ENCODE measurements at places on chromosomes 1 and 21. TPM values are rescaled to one million over a fixed set of nuclear protein-coding genes. Genes with fewer than 3 reads are reported as not detected.

- DNase-seq, result no peak
Observed at GRCh38 chr1:64814427-64814826, 69.6 kb downstream of the RAVER2 start.

DNA sequence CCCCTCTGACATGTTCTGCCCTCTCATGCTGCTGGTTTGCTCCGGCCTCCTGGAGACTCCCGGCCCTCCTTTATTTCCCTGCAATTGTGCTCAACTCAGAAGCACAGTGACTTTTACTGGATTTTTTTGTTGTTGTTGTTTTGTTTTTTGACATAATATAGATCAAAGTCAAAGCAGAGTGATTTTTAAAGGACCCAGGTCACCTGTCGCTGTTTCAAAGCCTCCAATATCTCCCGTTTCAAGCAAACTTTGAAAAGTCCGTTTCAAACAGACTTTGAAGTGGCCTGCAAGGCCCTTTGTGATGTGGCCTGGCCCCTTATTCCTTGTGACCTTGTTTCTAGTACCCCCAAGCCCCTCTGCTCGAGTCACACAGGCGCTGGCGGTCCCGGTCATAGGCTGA, 58.1 kb downstream of the TBCE start:
- DNase-seq, result no peak

DNA sequence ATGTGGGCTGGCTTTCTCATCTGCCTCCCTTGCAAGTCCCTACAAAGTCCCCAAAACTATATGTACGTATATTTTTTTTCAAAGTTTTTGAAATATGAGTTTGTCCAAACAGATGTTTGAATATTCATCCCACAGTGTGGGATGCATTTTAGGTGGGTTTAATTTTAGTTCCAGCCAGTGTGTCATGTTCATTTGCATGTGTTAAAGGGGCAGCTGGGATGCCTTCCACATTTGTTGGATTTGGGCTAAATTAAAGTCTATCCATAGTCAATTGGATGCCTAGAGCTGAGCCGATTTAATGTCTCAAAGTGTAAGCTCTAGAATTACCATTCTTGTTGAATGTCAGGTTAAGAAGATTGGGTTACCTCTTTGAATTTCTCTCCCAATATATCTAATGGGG, 139.2 kb downstream of the GALNT2 start:
- no peak for DNase-seq

DNA sequence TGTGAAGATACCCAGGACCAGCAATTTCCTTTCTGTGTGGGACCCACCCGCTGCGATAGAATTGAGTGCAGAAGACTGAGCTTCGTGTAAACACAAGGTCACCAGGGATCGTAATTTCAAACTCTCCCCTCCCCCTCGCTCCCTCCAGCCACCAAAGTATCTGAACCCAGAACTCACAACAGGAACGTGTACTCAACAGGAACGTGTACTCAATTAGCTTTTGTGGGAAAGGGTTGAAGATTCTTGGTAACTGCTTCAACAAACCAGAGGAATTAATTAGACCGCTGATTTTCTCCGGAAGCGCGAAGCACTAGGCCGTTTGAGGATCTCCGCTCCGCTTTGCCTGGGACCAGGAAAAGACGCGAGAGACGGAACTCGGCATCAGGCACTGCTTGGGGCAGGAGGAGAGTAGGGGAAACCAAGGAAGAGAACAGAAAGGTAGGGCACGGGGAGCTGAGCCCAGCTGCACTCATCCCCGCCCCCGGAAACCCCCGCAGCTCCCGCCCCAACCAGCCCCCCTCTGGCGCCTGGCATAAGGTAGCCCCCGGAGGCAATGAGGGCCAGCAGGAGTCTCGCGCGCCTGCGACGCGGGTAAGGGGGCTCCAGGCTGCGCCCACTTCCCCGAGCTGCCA, 453 bp downstream of the DRAM2 start:
- DNase-seq, result peak; percentile 65

The S1PR1 gene
- not detected for total RNA-seq

- DNase-seq, result no peak
Observed at GRCh38 chr1:26575348-26575747, 45.8 kb downstream of the RPS6KA1 start.

The FCN3 gene
- total RNA-seq, result not detected

GRCh38 chr1:27626031-27626935, 8.7 kb downstream of the FGR start:
- DNase-seq, result peak; percentile 54

GRCh38 chr1:166902279-166902678, 26.2 kb upstream of the TADA1 start:
- no peak for DNase-seq

DNA sequence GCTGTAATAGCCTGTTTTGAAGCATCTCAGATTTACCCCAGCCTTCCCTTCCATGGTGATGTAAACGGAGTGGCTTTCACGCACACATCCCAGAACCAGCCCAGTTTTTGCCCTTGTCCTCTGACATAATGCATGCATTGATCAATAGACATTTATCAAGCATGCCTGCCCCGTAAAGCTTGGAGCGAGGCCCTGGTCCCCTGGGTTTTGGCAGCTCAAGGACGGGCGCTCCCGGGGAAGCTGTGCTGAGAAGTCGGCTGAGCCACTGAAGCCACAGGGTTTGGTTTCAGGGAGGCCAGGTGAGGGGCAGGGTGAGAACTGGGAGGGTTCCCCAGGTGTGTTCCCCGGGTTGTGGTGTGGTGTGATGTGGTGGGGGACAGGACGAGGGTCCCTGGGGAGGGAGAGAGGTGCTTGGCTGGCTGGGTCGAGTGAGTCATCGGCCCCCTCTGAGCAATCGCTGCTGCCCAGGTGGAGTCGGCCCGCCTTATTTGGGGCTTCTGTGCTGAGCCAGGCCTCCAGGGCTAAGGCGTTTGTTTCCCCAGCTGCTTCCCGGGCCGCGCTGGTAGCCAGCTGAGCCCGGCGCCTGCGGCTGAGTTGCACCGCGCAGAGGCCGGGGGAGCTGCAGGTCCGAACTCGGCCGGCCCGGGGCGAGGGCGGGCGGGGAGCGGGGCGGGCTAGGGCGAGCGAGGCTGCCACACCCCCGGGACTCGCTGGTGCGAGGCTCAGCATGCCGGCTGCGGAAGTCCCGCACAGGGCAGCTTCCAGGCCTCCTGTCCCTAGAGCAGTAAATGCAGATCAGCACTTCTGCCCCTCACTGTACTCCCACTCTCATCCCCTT, 23.6 kb downstream of the ATP2B4 start:
- DNase-seq, result peak; percentile 77

The FCRLA gene
- total RNA-seq, result 409 TPM

DNA sequence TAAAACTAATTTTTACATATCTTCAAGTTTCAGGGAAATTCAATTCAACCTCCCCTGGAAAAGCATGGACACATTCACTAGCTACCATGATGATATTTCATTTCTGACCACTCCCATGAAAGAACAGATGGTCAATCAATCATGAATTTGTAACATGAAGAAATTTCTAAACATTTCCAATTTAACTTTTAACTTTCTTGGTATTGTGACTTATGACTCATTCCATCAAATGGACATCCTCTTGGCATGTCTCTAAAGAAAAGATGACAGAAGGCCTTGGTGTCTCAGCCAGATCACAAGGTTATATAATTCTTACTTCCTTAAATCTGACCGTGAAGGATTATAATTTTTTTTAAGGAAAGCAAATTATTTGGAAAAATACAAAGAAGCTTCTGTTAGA, 10.5 kb upstream of the MCOLN3 start:
- DNase-seq, result no peak

- peak; percentile 49 for DNase-seq
Observed at GRCh38 chr1:201348211-201348566, 29.3 kb downstream of the TNNT2 start.

The GBP6 gene
- not detected for total RNA-seq

DNA sequence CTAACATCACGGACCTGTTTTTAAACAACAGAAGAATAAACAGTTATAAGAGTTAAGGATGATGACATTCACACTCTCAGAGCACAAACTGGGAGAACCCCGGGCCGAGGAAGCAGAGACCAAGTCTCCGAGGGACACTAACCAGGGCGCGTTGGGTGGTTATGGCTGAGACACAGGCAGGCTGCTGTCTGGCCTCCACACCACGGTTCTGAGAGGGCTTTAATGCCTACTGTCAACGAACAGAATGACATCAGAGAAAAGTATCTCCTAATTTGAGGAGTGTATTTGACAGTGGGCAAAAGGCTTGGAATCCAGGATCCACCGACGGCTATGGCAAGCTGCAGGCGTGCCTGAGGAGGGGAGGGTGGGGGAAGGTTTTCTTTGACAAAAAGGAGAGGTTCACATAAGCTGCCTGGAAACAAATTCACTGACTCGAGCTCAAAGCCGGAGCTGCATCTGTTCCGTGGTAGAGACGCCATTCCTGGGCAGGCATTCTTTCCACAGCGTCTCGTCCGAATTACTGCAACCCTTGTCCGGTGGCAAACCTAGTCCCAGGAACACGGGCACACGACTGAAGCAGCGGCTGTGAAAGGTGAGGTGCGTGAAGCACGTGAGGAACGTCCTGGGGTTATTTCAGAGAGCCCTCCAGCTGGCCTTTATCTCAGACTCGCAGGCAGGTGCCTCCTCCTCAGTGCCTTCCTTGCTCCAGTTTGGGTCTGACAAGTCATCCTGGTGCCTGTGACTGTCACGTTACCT, 9.4 kb downstream of the POFUT2 start:
- no peak for DNase-seq

- DNase-seq, result no peak
Observed at GRCh38 chr1:230050973-230051735, 15.9 kb upstream of the GALNT2 start.

DNA sequence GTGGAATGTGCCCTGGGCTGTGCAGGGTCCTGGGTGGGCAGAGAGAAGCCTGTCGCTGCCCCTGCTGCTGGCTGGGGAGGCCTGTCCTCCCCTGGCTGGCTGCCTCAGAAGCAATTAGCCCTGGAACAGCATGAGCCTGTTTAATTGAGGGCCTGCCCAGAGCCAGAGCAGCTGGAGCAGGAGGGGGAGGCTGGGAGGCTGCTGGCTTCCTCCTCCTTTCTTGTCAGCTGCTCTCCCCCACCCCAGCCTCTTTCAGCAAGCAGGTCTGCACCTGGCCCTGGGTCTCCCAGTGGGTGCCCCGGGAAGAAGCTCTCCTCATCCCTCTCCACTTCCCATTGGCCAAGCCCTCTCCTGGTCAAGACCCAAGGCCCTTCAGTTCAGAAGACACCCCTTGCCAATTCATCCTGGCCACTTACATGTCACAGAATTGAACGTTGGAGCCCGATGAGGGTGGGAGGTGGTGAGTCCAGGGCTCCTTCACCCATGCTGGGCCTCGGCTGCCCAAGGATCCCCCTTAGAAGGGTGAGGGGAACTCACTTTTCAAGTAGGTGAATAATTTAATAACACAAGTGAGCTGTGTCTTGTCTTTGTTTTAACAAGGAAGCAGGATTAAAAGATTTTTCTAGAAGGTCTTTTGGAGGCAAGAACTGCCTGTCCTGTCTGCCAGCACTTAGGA, 13.2 kb downstream of the AMPD2 start:
- DNase-seq, result no peak

DNA sequence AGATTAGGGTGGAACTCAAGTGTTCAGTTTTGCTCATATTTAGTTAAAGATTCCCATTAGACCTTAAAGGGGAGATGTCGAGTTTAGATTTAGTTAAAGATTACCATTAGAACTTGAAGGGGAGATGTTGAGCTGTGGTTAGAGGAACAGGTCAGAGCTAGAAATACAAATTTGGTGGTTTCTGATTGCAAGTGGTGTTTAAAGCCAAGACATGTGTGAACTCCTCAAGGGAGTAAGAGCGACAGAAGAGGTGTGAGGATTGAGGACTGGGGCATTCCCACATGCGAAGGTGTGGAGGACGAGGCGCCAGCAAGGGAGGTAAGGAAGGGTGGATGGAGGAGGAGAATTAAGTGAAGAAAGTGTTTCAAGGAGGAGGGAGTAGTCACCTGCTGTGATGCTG, 168.6 kb downstream of the IER5 start:
- no peak for DNase-seq

The PCP4 gene
- total RNA-seq, result not detected

GRCh38 chr1:112998592-112999235, 42.7 kb upstream of the SLC16A1 start:
- DNase-seq, result no peak

DNA sequence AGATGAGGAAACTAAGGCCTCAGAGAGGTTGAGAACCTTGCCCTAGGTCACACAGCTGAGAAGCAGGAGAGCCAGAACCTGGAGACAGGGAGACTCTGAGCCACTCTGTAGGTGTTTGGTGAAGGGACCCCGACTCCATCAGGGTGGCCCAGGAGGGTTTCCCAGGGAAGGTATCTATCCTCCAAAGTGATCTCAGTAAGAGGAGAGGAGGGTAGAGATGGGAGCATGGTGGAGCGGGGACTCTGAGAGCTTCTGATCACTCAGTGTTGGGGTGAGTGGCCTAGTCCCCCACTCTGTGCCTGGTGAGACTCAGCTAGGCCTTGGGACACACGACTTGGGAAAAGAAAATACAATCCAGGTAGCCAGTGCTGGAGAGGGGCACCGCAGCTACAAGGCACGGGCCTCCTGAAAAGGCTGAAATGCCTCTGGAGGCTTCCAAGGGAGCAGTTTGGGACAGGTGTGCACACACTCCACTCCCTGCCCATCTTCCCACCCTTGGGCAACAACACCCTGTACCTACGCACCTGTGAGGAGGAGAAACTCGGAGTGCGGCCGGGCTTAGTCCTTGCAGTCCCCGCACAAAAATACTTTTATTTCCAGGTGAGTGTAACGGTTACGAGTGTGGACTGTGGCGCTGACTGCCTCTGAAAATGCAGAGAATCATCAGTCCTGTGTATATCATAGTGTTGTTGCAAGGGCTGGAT, 80.8 kb downstream of the CAMK2N1 start:
- peak; percentile 24 for DNase-seq

The MSH4 gene
- 0.80 TPM for total RNA-seq

Measured in OCI-LY7 (cell line).